ENCODE measurements at places on chromosomes 3 and 15. TPM values are rescaled to one million over a fixed set of nuclear protein-coding genes. Genes with fewer than 3 reads are reported as not detected.
A peak's percentile ranks its signal among the peaks of the same experiment; 100 is the strongest.

DNA sequence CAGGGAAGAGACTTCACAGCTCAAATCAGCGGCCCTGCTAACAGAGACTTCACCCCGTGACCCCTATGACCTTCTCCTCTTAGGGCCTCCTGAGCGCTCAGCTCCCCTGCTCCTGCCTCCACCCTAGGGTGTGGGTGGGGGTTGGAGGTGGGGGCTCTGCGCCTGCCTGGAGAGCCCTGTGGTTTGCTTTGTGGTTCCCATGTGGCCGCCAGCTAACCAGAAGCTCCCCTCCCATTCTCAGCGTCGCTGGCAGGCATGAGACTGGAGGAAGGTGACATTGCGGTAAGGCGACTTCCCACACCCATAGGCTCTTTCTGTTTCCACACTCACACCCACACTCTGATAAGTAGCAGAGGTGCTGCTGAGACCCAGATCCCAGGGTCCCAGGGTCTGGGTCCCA, 27.6 kb downstream of the XYLB start:
- peak; percentile 82 for DNase-seq

DNA sequence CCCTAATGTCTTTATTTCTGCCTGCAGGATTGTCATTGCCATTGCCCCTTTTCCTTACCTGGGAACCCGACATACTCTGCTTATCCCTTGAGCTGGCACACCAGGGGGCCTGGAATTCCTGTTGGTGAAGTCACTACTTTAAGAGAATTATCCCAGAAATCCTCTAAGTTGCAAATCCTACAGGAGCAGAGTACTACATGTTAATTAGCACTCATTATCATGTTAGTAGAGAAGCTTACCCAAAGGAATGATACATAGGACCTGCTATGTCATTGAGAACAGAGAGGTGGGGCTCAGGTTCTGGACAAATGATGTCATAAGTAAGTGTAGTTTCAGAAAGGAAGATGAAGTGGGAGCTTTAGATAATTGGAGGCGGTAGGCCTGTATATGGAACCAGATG, 27.4 kb downstream of the SCG5 start:
- no peak for DNase-seq

- DNase-seq: no peak
Measured at GRCh38 chr3:46112984-46113383, 85.7 kb upstream of the XCR1 start.

- DNase-seq: no peak
Measured at GRCh38 chr3:23389089-23389488, 186.0 kb downstream of the UBE2E2 start.

DNA sequence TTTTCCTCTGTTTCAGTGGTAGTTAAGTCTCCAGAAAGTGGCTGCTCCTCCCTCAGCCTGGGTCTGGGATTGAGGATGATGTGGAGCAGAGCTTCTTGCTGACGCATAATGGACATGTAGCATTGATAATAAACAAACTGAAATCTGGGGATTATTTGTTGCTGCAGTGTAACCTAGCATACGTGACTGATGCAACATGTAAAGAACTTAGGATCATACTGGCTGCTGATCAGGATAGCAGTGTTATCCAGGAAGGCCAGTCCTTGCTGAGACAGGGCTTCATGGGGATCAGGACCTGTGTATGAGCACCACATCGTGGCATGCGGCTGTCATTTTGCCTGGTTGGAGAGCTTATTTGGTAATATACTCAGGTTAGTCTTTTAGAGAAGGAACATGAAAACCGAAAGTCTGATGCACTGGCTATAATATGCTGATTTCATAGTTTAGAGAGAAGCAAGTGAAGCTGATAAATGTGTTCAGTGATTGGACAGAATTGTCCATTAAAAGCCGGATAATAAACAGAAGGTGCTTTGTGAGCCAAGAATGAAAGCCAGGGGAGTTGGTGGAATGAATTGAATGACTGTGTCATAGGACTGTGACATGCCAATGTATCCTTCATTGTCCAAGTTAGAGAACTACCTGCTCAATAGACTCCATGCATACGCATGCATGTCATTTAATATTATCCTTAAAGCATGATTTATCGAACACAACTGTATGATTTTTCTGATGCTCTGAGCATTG, 4.1 kb downstream of the MINAR1 start:
- no peak for DNase-seq

DNA sequence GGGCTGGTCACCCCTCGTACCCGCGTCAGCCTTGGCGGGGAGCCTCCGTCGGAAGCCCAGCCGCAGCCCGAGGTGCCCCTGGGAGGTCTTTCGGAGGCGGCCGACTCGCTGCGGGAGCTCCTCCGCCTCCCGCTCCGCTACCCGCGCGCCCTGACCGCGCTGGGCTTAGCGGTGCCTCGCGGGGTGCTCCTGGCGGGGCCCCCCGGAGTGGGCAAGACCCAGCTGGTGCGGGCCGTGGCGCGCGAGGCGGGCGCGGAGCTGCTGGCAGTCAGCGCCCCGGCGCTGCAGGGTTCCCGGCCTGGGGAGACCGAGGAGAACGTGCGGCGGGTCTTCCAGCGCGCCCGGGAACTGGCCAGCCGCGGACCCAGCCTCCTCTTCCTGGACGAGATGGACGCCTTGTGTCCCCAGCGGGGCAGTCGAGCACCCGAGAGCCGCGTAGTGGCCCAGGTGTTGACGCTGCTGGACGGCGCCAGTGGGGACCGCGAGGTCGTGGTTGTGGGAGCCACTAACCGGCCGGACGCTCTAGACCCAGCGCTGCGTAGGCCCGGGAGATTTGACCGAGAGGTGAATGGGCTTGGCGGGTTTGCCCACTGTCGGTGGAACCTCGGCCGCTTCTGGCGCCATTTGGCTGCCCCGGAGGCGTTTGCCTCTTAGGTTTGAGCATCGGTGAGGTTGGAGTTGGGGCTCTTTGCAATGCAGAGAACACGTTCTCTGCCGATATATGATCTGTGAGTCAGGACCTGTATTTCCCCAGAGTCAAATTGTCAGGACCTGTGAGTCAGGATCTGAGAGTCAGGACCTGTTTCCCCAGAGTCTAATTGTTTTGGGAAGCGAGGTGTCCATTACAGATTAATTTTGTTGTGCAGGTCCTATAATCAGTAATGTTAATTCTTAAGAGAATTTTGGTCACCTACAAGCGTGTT, 24.9 kb upstream of the GATM start:
- DNase-seq: no peak

DNA sequence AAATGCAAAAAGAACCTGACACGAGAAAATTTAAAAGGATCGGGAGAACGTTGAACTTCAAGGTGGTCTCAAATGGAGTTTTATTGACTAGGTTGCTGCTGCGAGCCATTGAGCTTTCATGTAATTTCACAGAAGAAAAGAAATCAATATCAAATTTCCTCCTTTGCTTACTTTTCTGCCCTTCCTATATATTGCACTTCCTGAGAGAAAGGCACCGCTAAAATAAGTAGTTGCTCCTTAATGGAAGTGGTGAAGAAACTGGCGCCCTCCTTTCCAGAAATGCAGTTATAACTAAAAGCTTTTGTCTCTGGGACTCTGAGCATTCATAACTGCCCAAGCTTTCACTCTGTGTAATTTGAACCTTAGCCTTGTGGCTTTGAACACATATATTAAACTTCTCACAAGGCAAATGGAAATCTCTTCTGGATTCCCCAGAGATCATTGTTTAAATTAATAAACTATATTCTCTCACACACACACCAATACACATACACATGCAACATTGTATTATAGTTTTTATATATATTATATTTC, 13.4 kb downstream of the EID1 start:
- DNase-seq: no peak

GRCh38 chr15:77266708-77267386, 153.1 kb downstream of the PEAK1 start:
- no peak for DNase-seq

DNA sequence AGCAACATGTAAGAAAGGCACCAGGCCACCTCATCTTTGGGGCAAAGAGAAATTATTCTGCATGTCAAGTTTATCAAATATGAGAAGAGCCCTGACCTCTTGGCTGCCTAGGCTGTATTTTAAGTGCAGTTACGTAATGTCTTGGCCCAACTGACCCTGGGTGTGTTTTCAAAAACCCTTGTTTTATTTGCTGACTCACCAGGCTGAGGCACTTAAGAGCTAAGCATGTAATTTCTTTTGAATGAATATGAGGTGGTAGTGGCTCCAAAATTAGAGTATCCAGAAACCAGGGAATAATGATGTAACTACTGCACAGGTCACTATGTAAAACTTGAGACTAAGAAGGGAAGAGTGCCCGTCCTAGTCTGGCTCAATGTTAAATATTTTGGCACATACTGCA, 24.3 kb downstream of the PGPEP1L start:
- DNase-seq: no peak

- DNase-seq: no peak
Measured at GRCh38 chr3:26058901-26059321, 269.0 kb downstream of the OXSM start.

Gene PP2D1
- total RNA-seq: not detected

Gene PRR23E
- not detected for total RNA-seq

Gene FGF12
- 4.5 TPM for total RNA-seq
